ENCODE measurements at places on chromosomes 12 and 14.
A peak's percentile ranks its signal among the peaks of the same experiment; 100 is the strongest.

DNA sequence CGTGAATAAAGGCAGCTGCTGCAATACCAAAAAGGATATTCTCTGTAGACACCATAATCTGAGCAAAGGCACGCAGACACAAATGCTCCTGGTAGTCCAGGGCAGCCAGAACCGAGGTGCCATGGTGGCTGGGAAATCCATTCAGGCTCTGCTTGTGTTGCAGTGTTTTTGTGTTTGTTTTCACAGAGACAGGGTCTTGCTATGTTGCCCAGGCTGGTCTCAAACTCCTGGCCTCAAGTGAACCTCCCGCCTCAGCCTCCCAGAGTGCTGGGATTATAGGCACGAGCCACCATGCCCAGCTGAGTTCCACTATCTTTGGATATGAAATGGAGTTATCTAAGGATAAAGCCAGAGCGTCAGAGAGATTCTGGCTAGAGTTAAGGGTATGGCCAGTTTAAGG is 39.8 kb downstream of the DCAF4 start:
- no peak for DNase-seq

DNA sequence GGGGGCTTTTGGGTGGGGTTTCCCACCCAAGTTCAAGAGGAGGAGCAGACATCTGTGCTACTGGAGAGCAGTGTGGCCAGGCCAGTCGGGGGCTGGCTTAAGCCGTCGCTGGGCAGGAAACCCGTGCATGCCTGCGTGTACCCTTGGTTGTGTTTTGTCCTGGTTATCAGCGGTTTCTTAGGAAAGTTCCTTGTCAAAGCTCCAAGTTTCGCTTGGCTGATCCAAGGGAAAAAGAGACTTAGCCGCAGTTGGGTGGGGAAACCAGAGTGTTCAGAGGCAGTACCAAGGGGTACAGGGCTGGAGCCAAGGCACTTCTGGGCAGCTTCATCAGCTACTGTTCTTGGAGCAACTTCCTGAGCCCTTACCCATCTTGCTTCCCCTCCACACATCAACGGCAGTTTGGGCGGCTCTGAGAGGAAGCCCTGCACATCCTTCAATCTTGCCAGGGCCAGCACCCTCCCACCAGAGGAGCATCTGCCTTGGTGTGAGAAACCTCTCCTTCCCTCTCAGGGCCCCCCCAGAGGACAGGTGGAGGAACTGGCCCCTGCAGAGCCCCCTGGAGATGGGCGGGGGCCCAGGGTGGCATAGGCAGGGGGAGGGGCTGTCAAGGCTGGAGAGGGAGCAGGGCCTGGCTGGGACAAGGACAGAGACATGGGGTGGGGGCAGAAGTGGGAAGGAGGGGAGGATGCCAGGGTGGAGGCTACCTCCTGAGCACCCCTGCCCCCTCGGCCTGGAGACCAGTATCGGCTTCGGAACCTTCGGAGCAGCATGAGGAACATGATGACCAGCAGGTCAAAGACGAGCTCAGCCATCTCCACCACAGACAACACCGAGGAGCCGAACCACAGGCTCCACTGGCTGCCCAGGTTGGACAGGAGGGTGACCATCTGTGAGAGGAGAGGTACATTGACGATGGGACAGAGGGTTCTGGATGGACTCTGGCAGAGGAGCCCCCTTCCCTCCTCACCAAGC is 5.8 kb upstream of the TNFRSF1A start:
- DNase-seq: peak; percentile 58

DNA sequence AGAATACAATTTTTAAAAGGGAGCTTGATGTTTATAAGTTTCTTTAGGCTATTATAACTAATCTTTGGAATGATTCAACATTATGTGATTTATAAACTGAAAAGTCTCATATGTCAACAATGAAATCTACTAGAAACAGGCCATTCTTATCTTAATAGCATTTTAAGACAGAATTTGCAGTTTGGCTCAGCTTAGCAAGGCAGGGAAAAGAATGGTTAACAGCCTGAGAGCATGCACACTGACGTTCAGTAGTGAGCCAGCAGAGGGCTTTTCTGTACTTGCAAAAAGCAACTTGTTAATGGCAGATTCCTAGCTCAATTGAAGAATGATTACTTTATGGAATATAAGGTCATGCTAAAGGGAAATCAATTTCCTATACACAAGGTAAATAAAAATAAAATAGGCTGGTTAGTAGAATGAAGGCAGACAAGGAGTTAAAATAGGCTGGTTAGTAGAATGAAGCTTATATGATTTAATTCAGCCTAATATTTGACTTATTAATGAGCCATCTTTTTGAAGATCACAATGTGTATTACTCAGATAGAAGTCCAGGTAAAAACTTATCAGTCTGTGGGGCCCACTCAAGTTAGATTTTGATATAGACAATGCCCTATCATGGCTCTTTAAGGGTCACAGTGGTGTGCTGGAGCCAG is 95.9 kb downstream of the OTOGL start:
- DNase-seq: peak; percentile 88

GRCh38 chr14:52835122-52835903 is 43.9 kb upstream of the GNPNAT1 start:
- peak; percentile 73 for DNase-seq

- DNase-seq: no peak
Observed at GRCh38 chr14:70032447-70032846, 153.2 kb downstream of the SMOC1 start.

DNA sequence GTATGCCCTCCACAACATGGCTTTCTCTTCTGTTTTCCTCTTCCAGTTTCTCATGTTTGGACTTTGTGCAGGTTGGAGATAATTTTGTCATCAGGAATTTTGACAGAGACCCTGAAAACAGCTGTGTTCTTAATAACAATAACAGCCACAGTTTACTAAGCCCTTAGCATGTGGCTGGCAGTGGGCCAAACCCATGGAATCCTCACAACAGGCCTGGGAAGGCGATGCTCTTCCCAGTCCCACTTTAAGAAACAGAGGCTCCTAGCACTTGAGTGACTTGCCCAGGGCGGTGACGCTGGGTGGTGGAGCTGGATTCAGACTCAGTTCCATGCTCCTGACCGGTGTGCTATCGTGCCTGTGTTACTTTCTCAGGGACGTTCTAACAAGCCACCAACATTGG is 20.1 kb upstream of the PLEKHG3 start:
- DNase-seq: peak; percentile 40

DNA sequence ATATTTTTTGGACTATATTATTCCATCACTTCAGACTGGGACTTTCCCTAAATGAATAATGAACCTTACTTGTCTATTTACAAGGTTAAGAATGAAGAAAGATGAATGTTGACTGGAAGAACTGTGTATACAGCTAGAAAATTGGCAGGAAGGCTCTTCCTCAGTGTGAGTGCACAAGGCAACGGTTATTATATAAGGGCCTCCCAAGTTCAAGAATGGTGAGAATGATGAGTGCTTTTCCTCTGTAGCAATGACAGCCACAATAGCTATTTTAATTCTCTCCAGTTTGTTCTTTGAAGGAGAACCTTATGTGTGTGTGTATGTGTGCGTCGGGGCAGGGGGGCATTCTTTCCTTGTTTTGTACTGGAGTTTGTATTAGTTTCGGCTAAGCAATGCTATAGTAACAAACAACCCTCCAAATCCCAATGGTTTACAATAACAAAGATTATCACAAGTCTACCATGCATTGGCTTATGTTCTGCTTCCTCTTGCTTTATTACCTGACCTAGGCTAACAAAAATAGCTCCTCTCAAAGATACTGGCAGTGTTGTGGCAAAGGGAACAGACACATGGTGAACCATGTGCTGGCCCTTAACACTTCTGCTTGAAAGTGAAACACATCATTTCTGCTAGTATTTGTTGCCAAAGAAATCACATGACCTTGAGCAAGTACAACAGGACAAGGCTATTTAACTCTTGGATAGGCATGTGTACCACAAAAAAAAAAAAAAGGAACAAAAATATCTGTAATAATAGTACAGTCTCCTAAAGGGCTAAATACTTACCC is 139.5 kb downstream of the RMST start:
- DNase-seq: no peak

- no peak for DNase-seq
Observed at GRCh38 chr14:89775946-89776345, 178.6 kb downstream of the EFCAB11 start.

- peak; percentile 12 for DNase-seq
Observed at GRCh38 chr14:21346532-21347135, 37.2 kb downstream of the SUPT16H start.

DNA sequence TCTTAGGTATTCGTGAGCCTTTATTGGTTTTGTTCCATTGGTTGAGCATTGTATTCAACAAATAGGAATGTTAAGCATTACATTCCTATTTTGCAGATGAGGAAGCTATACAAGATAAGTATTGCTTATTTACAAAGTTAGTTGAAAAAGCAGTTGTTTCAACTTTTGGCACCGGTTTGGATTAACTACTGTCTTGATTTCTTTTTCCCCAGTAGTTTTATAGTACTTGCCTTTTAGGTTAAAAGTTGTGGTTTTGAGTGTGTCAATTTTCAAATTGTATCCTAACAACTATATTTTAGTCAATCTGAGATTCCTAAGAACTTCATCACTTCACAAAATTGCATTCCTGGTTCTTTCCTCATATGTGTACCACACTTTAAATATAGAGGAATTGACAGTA is 23.8 kb upstream of the MBIP start:
- DNase-seq: no peak

- no peak for DNase-seq
Observed at GRCh38 chr12:131692431-131692830, 18.5 kb upstream of the SFSWAP start.

GRCh38 chr14:104249706-104250105 is 111.3 kb downstream of the KIF26A start:
- no peak for DNase-seq

DNA sequence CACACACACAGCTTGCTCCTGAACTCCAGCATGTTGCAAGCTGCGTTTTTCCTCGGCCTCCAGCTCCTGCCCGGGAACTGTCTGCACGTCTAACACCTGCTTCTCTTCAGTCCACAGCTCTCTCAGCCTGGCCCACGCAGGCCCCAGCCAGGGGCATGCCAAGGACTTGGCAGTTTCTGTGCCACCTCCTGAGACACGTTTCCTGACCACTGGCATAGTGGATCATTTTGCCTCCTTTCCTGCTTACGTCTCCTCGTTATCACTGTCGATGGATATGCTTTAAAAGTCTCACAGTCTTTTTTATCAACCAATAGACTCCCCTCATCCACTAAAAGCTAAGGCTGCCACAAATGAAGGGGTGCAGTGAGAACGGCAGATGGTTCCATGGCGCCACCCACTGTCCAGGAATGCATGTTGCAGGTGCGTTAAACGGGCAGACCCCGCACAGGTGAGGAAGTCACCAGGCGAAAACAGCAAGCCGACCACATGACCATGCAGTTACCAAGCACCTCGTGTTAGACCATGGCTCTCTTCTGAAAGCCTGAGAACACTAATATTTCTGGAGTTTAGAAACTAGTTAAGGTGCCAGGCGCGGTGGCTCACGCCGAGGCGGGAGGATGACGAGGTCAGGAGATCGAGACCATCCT is 14.7 kb upstream of the TEAD4 start:
- peak; percentile 50 for DNase-seq

GRCh38 chr14:103880348-103881267 is 33.2 kb upstream of the PPP1R13B start:
- DNase-seq: peak; percentile 66

DNA sequence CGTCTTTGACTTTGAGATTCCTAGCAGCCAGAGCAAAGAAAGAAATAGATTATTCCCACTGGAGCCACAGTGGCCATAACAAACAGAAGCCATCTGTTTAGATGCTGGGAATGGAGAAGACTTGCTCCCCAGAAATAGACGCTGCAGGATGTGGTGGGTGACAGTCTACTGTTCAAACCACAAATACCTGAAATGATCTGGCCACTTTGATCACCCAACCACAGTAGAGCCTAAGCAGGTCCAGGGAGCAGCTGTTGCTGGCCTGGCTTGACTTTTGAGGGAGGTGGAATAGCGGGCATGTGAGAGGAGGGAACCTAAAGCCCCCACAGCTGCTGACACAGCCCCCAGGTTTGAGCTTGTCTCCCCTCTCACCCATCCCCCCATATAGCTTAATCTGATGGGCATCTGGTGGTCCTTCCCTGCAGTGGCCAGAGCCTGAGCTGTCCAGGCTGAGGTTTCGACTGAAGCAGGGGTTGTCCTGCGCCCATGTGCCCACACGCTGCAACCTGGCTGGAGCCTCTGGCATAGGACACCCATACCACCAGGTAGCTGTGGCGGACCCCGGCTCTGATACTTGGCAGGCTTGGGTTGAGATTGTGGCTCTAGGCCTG is 38.7 kb downstream of the SH2B3 start:
- no peak for DNase-seq

- DNase-seq: peak; percentile 23
Observed at GRCh38 chr12:68521848-68522502, 88.7 kb upstream of the RAP1B start.

GRCh38 chr12:26741584-26742227 is 91.3 kb downstream of the ITPR2 start:
- DNase-seq: no peak

GRCh38 chr12:4496145-4496838 is 42.4 kb upstream of the RAD51AP1 start:
- DNase-seq: no peak

DNA sequence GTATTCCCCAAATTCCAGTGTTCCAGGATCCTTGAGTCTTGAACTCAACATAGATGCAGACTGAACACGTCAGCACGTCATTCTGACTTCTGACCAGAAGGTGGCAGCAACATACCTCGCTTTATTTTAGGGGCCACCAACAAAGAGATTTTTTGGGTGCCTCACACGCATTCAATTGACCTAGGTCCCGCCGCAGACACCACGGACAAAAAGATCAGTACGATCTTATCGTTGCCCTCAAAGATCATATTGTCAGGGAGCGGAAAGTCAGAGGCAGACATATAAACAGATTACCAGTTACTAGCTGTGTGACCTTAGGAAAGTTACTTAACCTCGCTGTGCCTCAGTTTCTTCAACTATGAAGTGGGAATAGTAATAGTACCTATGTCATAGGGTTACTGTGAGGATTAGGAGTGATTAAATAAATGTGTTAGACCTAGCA is 6.5 kb upstream of the PRPH start:
- DNase-seq: peak; percentile 69

DNA sequence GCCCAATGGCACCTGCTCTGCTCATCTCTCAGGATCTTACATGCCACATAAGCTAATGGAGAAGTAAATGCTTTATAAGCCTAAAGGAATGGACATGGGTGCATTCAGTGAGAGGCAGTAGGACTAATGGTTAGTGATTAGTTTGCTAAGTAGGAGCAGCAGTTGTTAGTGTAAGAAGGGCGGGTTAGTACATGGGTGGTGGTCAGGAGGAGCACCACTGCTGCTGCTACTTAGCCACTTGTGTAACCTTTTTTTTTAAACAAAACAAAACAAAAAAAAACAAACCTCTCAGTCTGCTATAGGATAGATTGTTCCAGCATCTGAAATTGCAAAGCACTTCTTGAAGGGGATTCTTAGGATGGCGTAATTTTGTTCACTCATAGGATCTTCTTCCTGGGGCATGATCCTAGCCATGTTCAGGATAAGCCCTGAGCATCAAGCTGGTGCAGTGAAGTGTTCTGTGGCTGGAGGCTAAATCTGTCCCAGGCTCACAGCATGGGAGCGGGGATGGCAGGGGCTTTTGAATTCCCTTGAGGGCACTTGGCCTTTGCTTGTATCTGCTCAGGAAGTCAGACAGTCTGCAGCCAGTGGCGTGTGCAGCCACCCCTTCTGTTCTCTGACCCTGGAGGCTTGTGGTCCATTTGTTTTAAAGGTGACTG is 63.6 kb downstream of the CHST11 start:
- peak; percentile 55 for DNase-seq

Measured in choroid plexus epithelial cell (primary cell).